ENCODE measurements at places on chromosomes 12 and 14.

DNA sequence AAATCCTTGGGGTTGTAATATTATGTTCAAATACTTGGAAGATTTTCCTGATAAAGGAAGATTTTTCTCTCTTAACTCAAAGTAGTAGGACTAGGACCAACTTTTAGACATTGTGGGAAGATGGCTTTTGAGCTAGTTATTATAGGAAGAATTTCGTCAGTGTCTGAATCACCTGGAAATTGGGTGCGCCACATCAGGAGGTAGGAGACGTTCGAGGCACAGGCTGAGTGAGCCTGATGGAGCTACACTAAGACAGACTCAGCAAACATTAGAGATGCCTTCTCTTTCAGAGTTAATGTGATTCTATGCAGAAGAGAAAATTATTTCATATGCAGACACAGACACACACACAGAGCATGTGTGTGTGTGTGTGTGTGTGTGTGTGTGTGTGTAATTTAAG lies 84.7 kb downstream of the DERA start:
- no peak for DNase-seq

- DNase-seq = peak; percentile 1
Measured at GRCh38 chr14:60862283-60862682, 118.6 kb downstream of the TRMT5 start.

DNA sequence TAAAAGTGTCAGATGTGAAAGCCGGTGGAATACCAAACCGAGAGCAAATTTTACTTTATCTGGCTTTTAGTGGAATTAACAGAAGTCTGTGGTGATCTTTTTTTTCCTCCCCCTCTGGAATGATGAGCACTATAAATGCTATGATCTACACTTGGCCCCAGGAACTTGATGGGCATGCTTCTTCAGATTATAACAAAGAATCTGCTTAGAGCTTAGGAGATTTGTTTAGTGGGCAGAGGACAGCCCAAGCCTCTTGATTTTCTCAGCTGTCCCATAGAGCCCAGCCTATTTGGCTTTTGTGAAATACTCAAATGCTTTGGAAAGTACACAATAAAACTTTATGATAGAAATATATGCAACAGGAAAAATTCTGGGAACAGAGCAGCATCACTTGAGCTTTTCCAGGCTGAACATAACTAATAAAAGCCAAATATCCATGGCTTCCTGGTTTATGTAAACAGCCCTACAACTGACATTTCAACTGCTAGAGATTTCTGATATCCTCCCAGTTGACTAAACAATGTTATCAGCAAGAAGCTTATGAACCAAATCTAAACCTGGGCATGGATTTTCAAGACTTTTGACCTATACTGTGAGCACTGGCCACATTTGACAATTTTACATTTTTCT lies 149.6 kb downstream of the PLXNC1 start:
- DNase-seq = no peak

- no peak for DNase-seq
Measured at GRCh38 chr14:23984891-23985602, 3.7 kb upstream of the DHRS4L2 start.

DNA sequence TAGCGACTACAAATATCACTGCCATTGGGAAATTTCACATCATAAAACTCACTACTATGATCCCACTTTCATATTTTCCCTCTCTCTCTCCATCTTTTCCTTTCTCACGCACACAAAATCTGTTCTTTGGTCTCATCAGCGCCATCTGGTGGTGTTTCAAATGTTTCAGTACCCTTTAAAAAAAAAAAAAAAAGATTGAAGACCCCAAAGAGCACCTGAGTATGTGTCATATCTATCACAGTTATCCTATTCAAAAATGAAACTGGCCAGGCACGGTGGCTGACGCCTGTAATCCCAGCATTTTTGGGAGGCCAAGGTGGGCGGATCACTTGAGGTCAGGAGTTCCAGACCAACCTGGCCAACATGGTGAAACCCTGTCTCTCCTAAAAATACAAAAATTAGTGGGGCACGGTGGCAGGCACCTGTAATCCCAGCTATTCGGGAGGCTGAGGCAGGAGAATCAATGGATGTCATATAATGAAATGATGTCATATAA lies 72.4 kb downstream of the TTC9 start:
- DNase-seq = peak; percentile 60

DNA sequence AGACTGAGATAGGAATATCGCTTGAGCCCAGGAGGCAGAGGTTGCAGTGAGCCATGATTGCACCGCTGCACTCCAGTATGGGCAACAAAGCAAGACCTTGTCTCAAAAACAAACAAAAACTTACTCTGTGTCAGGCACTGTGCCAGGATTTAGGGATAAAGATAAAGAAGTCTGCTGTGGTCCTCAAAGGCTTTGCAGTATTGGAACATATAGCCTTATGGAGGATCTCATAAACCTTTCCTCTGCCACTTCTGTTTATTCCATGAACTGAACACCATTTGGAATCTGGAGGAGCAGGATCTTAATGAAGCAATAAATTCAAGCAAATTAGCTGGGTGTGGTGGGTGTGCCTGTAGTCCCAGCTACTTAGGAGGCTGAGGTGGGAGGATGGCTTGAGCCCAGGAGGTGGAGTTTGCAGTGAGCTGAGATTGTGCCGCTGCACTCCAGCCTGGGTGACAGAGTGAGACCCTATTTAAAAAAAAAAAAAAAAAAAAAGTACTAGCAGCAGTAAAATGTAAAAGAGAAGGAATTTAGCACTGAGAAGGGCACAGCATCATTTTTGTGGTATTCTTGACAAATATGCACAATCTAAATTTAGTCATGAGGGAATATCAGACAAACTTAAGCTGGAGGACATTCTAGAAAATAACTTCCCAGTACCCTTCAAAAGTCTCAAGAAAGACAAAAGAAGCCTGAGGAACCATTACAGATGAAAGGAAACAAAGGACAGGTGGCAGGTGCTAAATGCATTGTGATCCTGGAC lies 27.1 kb downstream of the BMAL2 start:
- DNase-seq = no peak

- DNase-seq = no peak
Measured at GRCh38 chr12:25583545-25583944, 30.5 kb upstream of the LMNTD1 start.

GRCh38 chr12:119634743-119635142 lies 33.2 kb upstream of the PRKAB1 start:
- no peak for DNase-seq

GRCh38 chr12:117321572-117321971 lies 39.9 kb downstream of the NOS1 start:
- DNase-seq = no peak

DNA sequence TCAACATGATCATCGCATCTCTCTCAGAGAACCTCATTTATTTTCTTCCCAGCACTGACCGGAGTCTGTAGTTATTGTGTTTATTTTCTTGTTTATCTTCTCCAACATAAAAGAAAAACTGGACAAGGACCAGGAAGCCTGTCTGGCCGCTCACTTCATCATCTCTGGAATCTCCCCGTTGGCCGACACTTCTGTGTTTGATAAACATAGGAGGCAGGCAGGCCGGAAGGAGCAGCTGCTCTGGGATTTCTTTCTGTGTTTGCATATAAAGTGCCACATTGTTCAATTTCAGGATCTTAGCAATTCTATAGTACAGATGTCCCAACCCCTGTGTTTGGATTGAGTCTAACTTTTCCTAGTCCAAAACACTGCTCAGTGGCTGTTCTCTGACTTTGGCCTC lies 53.3 kb downstream of the ACACB start:
- no peak for DNase-seq

DNA sequence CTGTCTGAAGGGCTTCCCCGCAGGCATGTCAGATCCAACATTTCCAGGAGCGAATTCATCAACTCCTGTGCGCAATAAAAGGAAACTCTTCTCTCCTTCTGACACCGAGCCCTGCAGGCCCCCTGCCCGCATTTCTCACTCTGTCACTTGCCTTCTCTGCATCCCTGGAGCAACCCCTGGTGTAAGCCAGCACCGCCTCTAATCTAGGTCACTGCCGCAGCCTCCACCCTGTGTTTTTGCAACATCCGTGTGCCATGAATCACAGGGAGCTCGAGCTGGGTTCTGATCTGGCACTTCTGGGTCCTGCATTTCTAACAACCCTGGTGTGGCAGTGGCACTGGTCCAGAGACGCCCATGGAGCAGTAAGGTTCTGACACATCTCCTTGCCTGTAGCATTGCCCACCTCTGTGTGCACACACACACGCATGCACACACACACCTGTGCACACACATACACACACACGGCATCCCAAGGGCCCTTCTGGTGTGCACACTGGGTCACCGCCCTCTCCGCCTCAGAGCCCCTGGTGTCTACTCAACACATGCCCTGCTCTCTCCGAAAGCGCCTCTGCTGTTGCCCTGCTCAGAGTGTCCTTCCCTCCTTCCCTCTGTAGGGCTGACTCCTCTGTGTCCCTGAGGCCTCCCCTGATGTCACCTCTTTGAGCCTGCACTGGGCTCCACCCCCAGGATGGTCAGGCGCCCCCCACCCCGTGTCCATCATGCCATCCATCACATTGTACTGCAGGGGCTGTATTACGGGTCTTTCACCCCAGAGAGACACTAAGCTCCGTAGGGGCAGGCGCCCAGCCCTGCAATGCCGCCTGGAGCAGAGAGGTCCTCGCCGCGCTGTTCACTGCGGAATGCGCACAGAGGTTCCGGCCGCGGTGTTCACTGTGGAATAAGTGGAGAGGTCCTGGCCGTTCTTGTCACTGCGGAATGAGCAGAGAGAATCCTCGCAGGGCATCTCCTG lies 111.4 kb upstream of the SFSWAP start:
- DNase-seq = no peak

GRCh38 chr14:64604881-64605280 lies 55.1 kb downstream of the PPP1R36 start:
- DNase-seq = no peak

GRCh38 chr12:94677778-94678177 lies 27.4 kb upstream of the TMCC3 start:
- no peak for DNase-seq

GRCh38 chr14:55446127-55446736 lies 5.8 kb upstream of the TBPL2 start:
- DNase-seq = peak; percentile 76

DNA sequence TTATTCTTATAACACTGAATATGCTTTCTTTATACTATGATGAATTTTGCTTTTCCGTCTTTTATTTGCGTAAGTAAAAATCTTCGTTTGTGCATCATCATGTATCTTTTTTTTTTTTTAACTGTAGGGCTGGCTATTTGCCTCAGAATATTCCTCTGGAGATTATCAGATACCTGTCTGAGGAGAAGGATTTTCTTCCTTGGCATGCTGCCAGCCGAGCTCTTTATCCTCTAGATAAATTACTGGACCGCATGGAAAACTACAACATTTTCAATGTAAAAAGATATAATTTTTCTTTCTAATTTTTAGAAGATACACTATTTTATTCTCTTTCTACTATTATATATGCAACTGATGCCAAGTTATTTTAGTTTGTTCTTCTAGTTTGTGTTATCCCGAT lies 346.6 kb downstream of the TRHDE start:
- no peak for DNase-seq

DNA sequence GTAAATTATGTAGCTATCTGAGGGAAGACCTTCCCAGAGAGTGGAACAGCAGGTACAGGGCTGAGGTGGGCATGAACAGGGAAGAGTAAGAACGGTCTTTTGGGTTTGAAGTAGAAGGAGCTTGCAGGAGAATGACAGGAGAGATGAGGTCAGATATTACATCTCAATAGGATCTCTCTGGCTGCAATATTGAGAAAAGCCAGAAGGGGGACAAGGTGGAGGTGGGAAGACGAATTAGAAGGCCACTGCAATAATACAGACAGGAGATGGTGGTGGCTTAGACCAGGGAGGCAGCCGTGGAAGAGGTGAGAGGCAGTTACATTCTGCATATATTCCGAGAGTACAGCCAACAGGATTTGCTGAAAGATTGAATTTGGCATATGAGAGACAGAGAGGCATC lies 310.2 kb downstream of the APAF1 start:
- peak; percentile 29 for DNase-seq

- DNase-seq = no peak
Measured at GRCh38 chr14:105214324-105214915, 33.3 kb upstream of the NUDT14 start.

GRCh38 chr12:51357374-51358047 lies 11.0 kb upstream of the CELA1 start:
- no peak for DNase-seq

DNA sequence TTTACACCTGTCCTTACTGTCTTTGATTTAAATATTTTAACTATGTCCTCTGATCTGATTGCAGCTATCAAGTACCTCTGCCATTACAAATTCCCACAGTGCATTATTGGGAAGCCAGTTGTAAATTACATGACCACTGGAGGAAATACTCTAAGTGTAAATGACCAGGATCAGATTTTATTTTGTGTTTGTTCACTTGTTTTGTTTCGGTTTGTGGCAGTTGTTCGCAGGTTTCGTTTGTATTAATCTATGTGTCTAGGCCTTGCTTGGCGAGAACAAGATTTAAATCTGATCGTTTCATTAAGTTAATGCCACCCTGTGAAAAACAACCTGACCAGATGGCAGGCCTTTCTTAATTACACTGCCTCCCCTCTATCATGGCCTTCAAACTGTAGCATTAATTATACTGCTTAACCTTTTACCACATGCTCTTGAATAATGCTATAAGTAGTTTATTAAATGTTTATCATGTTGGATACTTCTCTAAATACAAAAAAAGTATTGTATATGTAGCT lies 990.1 kb downstream of the TMTC2 start:
- DNase-seq = no peak

GRCh38 chr14:61149896-61150295 lies 131.2 kb downstream of the TMEM30B start:
- DNase-seq = no peak

DNA sequence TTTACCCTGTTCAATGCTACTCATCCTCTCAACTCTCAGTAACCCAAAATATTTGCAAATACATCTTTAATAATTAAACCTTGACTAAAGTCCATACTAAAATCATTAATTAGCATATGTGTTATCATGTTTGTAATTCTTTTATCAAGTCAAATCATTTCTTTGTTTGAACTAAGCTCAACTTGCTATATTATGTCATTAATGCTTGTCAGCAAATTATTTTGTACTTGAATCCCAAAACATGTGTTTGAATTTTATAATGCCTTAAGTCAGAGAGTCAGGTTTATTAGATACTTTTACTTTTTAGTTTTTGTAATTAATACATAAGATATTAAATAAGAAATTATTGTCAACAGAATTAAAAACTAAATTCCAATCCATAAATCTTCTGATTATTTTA lies 16.5 kb downstream of the ABCD2 start:
- no peak for DNase-seq

DNA sequence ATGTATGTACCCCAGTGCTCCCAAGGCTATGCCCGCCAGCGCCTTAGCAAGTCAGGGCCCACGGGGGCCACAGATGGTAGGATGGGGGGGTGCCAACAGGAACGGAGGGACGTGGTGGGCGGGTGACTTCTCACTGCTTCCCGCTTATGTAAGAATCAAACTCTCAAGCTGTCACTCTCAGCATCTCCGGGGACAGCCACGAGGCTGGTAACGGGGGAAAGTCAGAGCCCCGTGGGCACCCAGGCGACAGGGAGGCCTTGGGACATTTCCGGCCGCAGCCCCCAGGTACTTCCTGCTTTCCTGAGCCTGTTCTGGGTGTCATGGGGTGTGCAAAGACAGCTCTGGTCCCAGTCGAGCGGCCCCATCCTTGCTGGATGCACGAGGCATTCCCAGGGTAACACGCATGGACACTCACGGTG lies 59.3 kb downstream of the TESC start:
- no peak for DNase-seq

All from SHP77 (cell line).